ENCODE measurements at places on chromosomes 11 and 22.
A peak's percentile ranks its signal among the peaks of the same experiment; 100 is the strongest.

DNA sequence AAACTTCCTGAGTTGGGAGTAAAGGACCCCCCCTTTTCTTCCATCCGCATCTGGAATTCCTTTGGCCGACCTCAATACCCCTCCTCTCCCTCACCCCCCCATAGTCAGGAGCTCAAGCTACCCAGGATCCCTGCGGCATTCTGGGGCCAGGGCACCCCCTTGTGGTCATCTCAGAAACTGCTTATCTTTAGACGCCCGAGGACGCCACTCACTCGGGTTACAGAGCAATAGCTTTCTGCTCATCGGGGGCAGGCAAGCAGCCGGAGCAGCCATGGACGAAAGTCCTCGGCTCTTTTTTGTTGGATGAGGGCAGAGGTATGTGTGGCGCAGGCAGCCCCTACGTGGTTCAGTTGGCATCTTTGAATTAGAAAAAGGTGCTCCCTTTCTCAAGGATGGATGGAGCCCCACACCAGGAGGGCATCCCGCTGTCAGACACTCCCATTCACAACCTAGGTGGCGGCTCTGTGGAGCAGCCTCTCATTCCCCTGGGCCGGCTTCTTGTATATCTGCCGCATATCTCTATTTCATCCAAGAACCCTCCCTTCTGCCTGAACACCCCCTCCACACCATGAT, 2.3 kb downstream of the C1QTNF5 start:
- DNase-seq: peak; percentile 87

GRCh38 chr11:11400635-11401232, 47.7 kb upstream of the CSNK2A3 start:
- peak; percentile 11 for DNase-seq

DNA sequence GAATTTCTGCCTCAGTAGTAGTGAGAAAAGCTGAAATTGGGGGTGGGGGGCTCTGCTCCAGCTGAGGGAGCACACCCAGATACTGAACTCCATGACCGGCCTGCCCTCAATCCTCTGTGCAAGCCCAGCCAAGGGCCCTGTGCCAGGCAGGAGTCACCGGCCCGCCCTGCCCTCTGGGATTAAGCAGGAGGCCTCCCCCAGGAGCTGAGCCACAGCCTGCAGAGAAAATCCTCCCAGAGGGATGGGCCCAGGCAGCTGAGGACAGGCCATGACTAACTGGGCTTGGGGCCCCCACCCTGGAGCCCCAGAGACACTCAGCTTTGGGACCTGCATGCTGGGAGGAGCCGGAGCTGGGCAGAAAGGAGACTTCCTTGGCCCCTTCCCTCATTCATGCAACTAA, 48.8 kb downstream of the MN1 start:
- peak; percentile 33 for DNase-seq

- no peak for DNase-seq
These were observed 3.8 kb upstream of the KCNQ1OT1 start for GRCh38 chr11:2703363-2704141.

GRCh38 chr11:103993507-103993906, 42.9 kb upstream of the DDI1 start:
- DNase-seq: no peak

GRCh38 chr11:124834526-124835180, 30.6 kb upstream of the ROBO3 start:
- no peak for DNase-seq

GRCh38 chr11:112012874-112013273, 12.3 kb upstream of the DLAT start:
- peak; percentile 38 for DNase-seq

- no peak for DNase-seq
These were observed 17.1 kb downstream of the IFT27 start for GRCh38 chr22:36758792-36759271.

GRCh38 chr22:38296372-38296771, 20.9 kb downstream of the CSNK1E start:
- DNase-seq: no peak

- DNase-seq: peak; percentile 41
These were observed 122.6 kb upstream of the SORL1-AS1 start for GRCh38 chr11:121575250-121575962.

DNA sequence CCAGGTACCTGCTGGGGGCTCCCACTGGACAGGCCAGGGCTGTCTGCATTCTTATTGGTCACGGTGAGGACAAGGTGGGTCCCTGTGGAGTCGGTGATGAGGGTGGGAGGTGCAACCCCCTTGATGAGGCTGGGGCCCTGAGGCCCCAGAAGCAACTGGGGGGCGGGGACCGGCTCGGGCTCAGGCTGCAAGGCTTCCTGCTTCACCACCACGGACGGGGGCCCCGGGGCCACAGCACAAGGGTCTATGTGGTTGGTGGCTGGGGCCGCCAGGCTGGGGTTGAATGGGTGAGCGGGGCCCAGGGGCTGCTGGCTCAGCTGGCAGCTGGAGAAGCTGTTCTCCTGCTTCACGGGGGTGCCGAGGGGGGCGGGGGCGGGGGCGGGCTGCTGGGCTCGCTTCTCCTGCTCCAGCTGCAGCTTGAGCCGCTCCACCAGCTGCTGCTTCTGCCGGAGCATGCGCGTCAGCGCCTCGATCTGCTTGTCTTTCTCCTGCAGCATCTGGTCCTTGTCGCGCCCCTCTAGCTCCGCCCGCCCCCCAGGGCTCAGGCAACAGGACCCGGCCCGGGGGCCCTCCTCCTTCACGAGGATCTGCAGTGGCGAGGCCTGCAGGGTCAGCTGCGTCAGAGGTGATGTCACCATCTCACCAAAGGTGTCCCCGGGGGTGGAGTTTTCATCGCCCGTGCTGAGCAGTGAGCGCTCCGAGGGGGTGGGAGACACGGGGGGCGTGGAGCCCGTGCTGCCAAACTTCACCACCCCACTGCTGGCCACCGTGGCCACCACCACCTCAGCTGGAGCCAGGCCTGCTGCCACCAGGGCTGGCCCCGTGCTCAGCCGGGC, 48.2 kb downstream of the SGSM3 start:
- DNase-seq: no peak
